ENCODE measurements at places on chromosomes 13 and 19.

- DNase-seq: no peak
Observed at GRCh38 chr19:2014731-2015607, 545 bp downstream of the BTBD2 start.

DNA sequence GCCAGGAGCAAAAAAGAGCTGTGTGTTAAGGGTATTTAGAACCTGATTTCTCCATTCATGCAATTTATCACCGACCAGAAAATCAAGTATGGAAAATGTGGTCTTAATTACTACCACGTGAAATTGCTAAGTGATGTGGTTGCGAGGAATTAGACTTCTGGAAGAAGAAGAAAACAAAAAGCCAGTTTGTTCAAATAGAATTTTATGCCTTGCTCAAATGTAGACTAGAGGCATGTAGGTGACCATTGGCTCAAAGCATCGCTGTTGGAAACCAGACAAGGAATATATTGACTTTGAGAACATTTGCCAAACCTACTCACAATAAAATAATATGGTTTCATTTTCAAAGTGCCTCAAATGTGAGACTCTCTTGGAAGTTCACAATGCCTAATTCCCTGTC is 57.3 kb upstream of the LRCH1 start:
- no peak for DNase-seq

- DNase-seq: no peak
Observed at GRCh38 chr13:46961719-46962118, 64.9 kb upstream of the HTR2A start.

- no peak for DNase-seq
Observed at GRCh38 chr13:19952850-19953249, 5.7 kb upstream of the ZMYM2 start.

- DNase-seq: no peak
Observed at GRCh38 chr19:8626842-8627241, 3.6 kb upstream of the NFILZ start.

GRCh38 chr19:7989071-7989575 is 16.3 kb downstream of the ELAVL1 start:
- no peak for DNase-seq

- peak; percentile 24 for DNase-seq
Observed at GRCh38 chr19:57559008-57559403, 657 bp downstream of the ZNF550 start.

GRCh38 chr19:5973867-5974635 is 3.9 kb downstream of the RANBP3 start:
- DNase-seq: no peak

- no peak for DNase-seq
Observed at GRCh38 chr13:86563308-86563707, 764.1 kb upstream of the SLITRK6 start.

- DNase-seq: no peak
Observed at GRCh38 chr19:49585023-49585422, 3.9 kb downstream of the PRRG2 start.

DNA sequence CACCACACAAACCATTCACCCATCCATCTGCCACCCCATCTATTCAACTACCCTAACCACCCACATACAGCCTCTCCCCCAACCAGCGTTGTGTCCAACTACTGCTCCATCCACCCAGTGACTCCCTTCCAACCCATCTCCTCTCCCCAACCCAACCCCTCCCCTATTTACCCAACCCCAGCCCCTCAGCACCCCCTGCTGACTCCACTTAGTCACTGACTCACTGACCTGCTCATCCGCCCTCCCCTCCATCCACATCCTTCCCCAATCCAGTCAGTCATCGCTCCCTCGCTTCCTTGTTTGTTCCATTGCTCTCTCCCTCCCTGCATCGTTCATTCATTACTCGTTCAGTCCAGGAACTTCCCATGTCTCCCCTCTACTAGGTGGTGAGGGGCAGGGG is 39.2 kb downstream of the KCNC3 start:
- DNase-seq: no peak

GRCh38 chr13:98570929-98571372 is 6.0 kb downstream of the STK24 start:
- no peak for DNase-seq

DNA sequence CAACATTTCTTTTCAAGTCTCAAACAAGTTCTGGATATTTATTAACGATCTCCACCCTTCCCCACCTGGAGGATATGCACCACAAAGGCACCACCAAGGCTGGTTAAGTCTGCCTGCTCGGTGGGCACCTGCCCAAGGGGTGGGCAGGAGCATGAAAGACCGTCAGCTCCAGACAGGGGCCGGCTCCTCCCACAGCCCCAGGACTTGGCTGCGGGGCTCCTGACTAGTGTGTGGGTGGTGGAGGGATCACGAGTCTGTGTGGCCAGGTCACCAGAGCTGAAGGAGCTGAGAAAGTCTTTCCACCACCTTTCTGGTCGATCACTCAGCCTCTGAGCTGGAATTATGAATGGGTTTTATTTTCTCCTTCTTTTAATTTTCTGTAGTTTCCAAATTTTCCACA is 7.8 kb downstream of the SLC7A1 start:
- DNase-seq: no peak

GRCh38 chr19:9523885-9524474 is 14.5 kb downstream of the ZNF426 start:
- no peak for DNase-seq

- no peak for DNase-seq
Observed at GRCh38 chr13:103945836-103946235, 879.6 kb upstream of the SLC10A2 start.

GRCh38 chr13:32409561-32410421 is 18.1 kb downstream of the N4BP2L1 start:
- no peak for DNase-seq

DNA sequence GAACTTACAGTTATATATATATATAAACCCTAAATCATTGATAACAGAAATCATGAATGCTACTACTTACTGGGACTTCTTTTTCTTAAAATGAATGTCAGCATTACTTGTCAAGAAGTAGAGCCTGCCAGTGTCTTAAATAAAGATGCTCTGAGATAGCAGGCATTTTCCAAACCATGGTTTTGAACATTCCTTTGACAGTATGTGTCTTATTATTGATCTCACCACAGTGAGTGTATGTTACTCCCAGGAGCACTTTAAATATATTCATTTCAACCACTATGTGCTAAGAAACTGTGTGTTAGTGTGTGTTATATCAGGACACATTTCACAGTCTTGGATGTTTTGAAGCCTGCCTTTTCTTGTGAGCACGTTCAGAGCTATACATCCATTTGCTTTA is 28.2 kb downstream of the TNFRSF19 start:
- DNase-seq: no peak

GRCh38 chr13:98509271-98510155 is 67.4 kb downstream of the STK24 start:
- DNase-seq: no peak

- peak; percentile 42 for DNase-seq
Observed at GRCh38 chr19:5961969-5962945, 15.7 kb downstream of the RANBP3 start.

- DNase-seq: no peak
Observed at GRCh38 chr19:3149089-3149488, 13.3 kb downstream of the GNA15 start.
